ACHN (cell line): ENCODE measurements at places on chromosomes 13 and 19.

GRCh38 chr13:101397742-101398141, 18.6 kb downstream of the NALCN start:
- DNase-seq, result peak; percentile 59

DNA sequence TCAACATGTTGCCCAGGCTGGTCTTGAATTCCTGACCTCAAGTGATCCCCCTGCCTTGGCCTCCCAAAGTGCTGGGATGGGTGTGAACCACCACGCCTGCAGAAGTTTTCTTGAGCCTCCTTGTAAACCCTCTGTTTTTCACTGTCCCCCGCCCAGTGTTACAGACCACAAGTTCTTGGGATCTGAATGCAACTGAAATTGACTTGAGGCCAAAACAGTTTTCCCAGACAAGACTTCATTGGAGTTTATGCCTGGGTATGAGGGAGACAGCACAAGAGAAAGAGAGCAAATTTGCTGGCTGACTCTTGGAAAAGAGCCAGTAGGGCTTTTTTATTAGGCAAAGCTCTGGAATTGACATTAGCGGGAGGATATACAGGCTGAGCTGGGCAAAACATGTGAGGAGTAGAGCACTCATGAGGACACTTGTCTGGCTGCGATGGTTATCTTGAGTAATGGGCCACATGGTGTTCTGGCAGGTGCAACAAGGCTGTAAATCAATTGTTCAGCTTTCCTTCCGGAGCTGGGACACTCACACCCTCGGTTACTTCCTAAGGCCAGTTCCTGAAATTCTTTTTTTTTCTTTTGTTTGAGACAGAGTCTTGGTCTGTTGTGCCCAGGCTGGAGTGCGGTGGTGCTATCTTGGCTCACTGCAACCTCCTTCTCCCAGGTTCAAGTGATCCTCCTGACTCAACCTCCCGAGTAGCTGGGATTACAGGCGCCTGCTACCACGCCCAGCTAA, 12.7 kb upstream of the HNRNPL start:
- DNase-seq, result no peak

- DNase-seq, result no peak
These were observed 191.6 kb downstream of the DLEU7 start for GRCh38 chr13:50651922-50652321.

DNA sequence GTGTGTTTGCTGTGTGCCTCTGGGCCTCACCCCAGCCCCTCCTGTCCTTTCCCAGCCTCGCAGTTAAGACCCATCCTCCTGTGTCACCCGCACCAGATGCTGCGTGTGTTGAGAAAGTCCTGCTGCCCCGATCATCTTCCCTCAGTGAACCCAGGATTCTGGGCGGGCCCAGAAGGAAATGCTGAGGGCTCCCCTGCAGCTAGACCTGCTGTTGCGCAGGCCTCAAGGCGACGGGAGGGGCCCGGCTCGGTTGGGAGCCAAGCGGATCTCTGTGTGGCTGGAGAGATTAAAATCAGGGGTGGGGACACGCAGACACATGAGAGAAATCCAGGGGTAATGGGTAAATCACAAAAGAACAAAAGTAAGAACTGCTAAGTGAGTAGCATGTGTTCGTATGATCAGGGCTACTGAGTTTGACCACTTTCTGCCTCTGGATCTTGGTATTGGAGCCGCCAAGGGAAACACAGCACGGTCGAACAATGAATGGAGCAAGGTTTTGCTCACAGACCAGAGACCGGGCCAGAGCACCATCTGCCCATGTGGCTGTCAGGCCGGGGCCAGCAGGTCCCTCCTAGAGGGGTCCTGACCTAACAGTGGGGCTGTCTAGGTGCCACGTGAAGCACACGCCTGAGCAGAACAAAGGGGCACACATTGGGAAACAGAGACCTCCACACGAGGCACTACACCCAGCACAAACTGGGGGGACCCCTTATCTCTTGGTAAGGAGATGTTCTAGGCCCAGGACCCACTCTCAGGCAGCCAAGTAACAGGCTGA, 7.1 kb downstream of the ZSCAN1 start:
- no peak for DNase-seq

DNA sequence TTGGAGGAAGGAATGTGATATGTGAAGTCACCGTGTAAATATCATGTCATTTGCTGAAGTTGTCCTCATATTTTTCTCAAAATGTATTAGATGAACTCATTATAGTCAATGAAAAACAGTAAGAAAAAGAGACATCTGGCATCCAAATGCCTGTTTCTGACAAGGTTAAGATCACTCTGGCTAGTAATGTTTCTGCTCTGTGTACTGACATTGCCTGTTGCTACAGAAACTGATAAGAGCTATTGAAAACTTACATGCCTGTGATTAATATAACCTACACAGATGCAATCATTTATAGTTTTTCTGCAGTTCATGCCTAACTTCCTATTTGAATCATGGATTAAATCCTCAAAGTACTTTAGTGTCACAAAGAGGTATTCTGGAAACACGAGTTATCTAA, 249.8 kb downstream of the NBEA start:
- no peak for DNase-seq

GRCh38 chr13:46751811-46752635, 44.9 kb downstream of the ESD start:
- peak; percentile 15 for DNase-seq

DNA sequence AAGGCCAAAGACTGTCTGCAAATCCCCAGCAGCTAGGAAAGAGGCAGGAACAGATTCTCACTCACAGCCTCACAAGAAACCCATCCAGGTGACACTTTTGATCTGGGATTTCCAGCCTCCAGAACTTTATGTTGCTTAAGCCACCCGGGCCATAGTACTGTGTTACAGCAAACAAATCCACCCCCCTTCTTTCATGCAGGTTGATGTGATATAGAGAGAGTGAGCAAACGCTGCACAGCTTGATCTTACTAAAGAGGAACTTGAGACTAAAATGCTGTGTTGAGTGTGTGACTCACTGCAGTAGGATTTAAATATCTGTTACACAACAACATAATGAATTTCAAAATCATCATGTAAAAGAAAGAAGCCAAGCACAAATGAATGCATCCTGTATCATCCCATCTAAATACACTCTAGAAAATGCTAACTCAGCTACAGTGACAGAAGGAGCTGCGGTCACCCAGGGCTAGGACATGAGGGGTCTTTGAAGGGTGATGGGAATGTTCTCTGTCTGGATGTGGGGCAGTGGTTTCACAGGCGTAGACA, 32.2 kb downstream of the RCBTB2 start:
- DNase-seq, result no peak

DNA sequence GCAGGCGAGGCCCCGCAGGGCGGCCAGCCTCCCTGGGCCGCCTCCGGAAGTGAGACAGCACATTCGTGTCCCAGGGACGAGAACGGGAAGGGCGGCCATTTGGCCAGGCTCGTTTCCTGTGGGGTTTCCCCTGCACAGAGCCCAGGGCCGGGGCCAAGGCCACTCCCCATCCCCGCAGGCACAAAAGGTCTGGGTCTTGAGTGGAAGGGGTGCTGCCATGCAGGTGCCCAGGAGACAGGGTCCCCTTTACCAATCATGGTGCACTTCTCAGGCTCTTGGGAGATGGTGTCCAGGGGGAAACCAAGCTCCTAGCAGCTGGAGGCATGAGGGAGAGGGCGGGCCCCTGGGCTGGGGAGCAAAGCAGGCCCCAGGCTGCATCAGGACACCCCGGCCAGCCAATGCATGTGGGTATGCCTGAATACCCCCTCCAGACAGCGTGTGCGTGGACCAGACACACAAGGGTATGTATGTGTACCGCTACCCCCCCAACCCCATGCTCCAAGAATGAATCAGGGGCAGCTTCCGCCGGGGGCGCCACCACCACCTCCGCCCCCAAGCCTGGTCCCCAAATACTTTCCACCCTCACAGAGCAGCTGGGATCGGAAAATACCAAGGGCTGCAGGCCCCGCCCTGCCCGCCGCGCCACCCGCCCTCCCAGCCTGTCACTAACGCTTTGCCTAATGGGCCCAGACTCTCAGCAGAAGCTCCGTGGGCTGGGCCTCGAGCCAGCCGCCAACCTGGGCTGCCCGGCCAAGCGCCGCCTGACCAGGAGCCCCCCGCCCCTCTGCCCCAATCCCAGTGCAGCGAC, 37.6 kb upstream of the NANOS3 start:
- DNase-seq, result peak; percentile 55

DNA sequence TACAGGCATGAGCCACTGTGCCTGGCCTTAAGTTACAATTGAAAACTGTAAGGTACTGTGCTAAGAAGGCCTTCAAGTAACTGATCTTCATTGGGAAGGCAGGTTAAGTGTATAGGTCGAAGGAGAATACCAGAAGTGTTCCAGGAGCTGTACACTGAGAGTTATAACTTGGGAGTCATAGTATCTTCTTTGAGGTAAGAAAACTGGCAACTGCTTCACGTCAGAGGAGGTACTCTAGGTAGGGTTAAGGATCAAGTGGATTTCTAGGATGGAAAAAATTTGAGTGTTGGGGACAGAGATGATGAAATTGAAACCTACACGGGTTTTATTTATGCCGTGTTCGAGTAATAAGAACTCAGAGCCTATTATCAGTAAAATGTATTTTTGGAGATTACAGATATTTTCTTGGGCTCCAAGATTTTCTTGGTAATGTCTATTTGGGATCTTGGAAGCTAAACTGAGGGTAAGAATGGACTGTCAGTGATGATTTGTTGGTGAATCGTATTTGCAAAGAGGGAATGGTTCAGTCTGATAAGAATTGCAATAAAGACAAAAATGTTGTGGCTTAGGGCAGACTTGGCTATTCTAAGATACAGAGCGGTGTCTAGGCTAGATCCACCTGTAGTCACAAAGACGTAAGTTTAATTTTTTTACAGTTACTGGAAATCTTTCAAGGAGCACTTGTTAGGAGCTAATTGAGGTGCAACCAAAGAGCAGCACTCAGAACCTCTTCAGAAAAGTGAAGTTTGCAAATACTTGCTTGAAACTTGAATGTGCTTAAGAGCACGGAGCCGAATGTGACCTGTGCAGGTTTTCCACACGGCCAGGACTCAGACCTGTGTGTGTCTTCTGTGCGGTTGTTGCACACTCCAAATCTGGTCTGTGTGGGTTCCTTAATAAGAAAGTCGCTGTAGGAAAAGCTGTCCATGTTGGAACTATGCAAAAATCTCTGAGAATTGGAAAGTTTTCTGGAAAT, 102.5 kb downstream of the URI1 start:
- no peak for DNase-seq

GRCh38 chr13:103568314-103568713, 502.1 kb upstream of the SLC10A2 start:
- DNase-seq, result no peak

DNA sequence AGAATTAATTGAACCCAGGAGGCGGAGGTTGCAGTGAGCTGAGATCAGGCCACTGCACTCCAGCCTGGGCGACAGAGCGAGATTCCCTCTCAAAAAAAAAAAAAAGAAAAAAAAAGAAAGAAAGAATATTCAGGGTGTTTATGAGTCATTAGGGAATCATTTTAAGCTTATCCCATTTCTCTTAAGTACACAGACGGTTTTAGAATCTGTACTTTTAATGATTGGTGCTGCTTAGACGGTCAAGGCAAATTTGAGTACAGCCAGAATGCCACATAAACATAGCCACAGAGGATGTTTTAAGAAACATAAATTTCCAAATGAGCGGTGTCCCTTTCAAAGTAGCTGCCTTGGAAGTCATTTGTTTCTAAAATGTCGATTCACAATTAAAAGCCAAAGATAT, 2.6 kb downstream of the SPRYD7 start:
- no peak for DNase-seq

GRCh38 chr19:11018763-11019162, 57.9 kb downstream of the SMARCA4 start:
- no peak for DNase-seq

DNA sequence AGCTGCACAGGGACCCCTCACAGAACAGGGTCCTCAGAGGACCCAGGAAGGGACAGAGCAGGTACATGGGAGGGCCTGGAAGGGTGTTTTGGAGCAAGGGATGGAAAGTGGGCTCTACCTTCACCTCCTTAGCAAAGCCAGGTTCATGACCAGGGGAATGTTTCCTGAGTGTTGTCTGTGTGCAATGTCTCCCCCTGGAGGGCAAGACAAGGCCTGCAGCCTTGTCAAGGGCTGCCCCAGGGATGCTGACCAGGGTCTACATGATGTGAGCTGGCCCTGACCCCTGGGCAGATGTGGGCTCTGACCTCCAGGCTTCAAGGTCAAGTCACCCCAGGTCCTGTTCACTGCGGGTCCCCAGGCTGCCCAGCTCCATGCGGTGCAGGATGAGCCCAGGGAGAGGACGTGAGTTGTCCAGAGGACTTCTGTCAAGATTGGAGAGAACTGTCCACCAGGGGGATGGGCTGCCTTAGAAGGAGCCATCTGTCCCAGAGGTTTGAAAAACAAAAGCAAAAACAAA, 1.0 kb upstream of the CEACAM1 start:
- peak; percentile 50 for DNase-seq

- DNase-seq, result no peak
These were observed 23.7 kb downstream of the LYPD3 start for GRCh38 chr19:43441716-43442115.

GRCh38 chr19:33134571-33135041, 2.7 kb downstream of the WDR88 start:
- no peak for DNase-seq

- no peak for DNase-seq
These were observed 168.0 kb upstream of the OBI1 start for GRCh38 chr13:78826936-78827335.

DNA sequence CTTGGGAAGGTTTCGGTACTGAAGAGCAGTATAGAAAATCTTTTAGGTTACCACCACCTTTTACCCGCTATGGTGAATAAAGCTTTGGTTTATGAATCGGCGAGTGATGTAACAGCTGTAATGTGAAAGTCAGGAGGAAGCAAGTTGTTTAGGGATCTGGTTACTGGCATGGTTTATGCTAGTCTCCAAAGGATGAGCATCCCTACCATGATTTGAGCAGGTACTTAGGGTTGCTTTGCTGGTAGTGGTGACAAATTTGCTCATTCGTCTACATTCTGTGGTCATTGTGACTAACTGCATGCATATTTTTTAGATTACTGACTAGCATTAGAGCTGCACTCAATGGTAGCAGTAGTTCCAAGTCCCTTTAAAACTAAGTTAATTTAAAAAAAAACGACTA, 104.1 kb downstream of the FRY start:
- no peak for DNase-seq

GRCh38 chr19:19004144-19004543, 29.2 kb downstream of the SUGP2 start:
- DNase-seq, result no peak

DNA sequence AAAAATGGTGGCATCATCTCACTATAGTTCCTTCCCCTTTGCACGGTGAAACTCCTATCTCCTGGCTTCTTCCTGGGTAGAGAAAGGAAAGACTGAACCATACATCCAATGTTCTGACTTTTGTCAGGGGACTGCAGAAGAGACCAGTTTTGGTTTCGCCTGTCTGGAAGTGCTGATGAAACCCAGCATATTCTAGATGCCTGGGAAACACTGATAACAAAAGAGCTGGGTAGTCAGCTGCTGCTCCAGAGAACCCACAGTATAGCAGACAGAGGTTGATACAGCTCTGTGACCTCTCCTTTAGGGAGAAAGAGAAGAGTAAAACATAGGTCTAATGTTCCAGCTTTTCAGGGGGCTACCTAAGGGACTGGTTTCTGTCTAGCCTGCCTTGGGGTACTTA, 695.3 kb downstream of the DIAPH3 start:
- DNase-seq, result no peak

DNA sequence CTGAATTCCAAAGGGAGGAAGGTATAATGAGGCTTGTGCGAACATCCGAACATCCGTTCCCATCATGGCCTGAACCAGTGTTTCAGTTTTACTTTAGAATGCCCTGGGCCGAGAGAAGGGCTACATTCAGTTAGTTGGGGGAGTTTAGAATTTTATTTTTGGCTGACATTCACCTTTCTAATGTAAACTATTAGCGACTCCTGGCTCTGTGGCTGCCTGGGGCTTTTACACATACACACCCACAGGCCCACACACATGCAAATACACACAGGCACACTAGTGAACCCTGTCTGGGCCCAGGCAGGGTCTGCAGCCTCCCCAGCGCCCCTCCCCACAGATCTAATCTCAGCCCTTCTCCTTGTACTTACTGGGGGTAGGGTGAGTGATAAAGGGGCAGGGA, 6.1 kb downstream of the GAPDHS start:
- DNase-seq, result no peak
